ENCODE measurements at places on chromosomes 16 and 17.
A peak's percentile ranks its signal among the peaks of the same experiment; 100 is the strongest.

DNA sequence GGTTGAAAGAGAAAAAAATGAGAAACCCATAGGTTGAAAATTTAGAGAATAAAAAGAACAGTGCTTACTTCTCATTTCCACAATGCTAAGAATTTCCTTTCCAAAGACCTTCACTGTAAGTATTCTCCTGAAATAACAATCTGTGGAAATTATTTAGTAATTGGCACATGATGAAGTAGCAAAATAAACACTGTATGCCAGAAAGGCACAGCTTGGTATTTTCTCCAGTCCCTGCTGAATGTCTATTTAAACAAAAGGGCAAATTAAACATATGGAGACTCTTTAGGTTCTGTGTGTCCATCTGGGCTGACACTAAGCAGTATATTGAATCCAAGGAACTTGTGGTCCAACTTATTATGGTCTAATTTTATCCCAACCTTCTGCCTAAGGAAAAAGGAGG, 46.1 kb downstream of the CHCT1 start:
- H3K27me3 ChIP-seq: no peaks in the 10 kb centered on the region
- H3K4me3 ChIP-seq: no peak overlapping the region
- H3K36me3 ChIP-seq: no peaks in the 10 kb centered on the region
- DNase-seq: no peak

- no peak overlapping the region for H3K4me3 ChIP-seq
- no peaks in the 10 kb centered on the region for H3K27me3 ChIP-seq
- peaks cover 67% of the 10 kb centered on the region for H3K4me1 ChIP-seq
- H3K36me3 ChIP-seq: no peaks in the 10 kb centered on the region
- no peak for DNase-seq
Measured at GRCh38 chr17:863880-864279, 81.7 kb downstream of the MRM3 start.

- no peak for DNase-seq
- no peaks in the 10 kb centered on the region for H3K27me3 ChIP-seq
- H3K27ac ChIP-seq: no peak overlapping the region
- H3K4me3 ChIP-seq: no peak overlapping the region
Measured at GRCh38 chr17:59451706-59452105, 113.7 kb upstream of the DHX40 start.

DNA sequence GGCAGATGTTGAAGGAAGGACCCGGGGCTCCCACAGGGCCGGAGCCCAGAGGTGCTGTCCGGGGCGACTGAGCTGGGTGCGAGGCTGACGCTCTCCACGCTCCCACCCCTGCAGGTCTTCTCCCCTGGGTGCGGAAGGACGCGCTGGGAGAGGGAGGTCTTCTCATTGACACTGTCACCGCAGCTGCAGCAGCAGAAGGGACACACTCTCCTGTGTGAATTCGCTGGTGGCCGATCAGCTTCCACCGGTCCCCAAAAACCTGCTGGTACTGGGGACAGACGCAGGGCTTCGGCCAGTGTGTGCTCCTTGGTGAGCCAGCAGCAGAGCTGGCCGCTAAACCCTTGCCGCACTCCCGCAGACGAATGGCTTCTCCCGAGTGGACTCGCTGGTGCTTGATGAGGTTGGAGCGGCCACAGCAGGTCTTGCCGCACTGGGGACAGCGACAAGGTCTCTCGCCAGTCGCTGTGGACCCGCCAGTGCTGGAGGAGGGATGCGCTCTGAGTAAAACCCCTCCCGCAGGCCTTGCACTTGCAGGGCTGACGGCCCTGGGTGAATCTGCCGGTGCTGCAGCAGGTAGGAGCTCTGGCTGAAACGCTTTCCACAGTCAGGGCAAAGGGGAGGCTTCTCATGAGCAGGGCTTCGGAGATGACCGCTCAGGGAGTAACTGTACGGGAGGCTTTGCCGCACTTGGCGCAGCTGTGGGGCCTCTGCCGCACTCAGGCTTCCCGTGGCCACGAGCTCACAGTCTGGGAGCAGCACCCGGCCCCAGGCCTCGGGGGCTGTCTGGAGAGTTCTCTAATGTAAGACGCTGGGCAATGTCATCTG, 6.2 kb downstream of the ZNF843 start:
- H3K27ac ChIP-seq: no peak overlapping the region
- H3K4me3 ChIP-seq: no peak overlapping the region
- no peaks in the 10 kb centered on the region for H3K27me3 ChIP-seq

GRCh38 chr17:77328823-77329740, 188.3 kb downstream of the SEC14L1 start:
- H3K27me3 ChIP-seq: no peaks in the 10 kb centered on the region
- peak overlapping the region; percentile 74 for H3K27ac ChIP-seq
- peak; percentile 85 for DNase-seq

GRCh38 chr16:11507991-11508390, 78.7 kb downstream of the LITAF start:
- no peaks in the 10 kb centered on the region for H3K36me3 ChIP-seq
- no peak overlapping the region for H3K27ac ChIP-seq
- no peaks in the 10 kb centered on the region for H3K27me3 ChIP-seq
- DNase-seq: no peak

- no peaks in the 10 kb centered on the region for H3K36me3 ChIP-seq
- H3K27ac ChIP-seq: no peak overlapping the region
- no peaks in the 10 kb centered on the region for H3K4me1 ChIP-seq
- no peak for DNase-seq
- no peak overlapping the region for H3K4me3 ChIP-seq
Measured at GRCh38 chr16:29653471-29653870, 9.6 kb upstream of the SPN start.

GRCh38 chr17:3773966-3774365, 27.0 kb downstream of the ITGAE start:
- no peak for DNase-seq
- H3K4me3 ChIP-seq: no peak overlapping the region
- H3K36me3 ChIP-seq: no peaks in the 10 kb centered on the region
- no peak overlapping the region for H3K27ac ChIP-seq

DNA sequence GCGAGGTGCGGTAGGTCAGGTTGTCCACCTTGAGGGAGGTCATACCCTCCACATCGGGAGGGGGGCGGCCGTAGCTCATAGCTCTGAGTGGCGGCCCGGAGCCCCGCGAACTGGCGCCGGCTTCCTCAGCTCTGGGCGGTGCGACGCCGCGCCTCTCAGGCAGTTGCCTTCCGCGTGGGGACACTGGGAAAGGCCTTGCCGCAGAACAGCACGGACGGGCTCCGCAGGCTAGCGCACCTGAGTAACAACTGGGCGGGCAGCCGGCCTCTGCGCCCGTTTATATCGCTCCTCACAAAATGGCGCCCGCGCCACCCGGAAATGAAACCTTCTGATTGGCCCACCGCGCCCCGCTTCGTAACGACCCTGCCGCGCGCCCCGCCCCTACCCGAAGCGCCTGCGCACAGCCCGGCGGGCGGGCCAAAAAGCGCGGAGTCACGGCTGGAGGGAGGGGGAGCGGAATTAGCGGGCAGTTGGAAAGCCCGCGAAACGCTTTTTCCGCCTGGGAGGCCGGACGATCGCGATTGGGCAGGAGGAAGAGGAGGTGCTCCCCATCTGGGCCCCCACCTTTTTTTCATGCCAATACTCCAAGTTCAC, at the start of gene SRSF2:
TSS of gene SRSF2 (minus strand) at position 250 of the 594 bp plus-strand sequence. CDS start at position 79, 171 bp downstream.
- peak; percentile 99 for DNase-seq
- no peaks in the 10 kb centered on the region for H3K36me3 ChIP-seq
- peak within 1 kb of the TSS; percentile 99 for H3K27ac ChIP-seq
- no peaks in the 10 kb centered on the region for H3K27me3 ChIP-seq
- peak within 1 kb of the TSS; percentile 100 for H3K4me3 ChIP-seq

- no peak overlapping the region for H3K27ac ChIP-seq
- no peak for DNase-seq
- no peak overlapping the region for H3K4me3 ChIP-seq
- no peaks in the 10 kb centered on the region for H3K36me3 ChIP-seq
- no peaks in the 10 kb centered on the region for H3K4me1 ChIP-seq
Measured at GRCh38 chr16:57562669-57563486, 20.4 kb downstream of the ADGRG5 start.

DNA sequence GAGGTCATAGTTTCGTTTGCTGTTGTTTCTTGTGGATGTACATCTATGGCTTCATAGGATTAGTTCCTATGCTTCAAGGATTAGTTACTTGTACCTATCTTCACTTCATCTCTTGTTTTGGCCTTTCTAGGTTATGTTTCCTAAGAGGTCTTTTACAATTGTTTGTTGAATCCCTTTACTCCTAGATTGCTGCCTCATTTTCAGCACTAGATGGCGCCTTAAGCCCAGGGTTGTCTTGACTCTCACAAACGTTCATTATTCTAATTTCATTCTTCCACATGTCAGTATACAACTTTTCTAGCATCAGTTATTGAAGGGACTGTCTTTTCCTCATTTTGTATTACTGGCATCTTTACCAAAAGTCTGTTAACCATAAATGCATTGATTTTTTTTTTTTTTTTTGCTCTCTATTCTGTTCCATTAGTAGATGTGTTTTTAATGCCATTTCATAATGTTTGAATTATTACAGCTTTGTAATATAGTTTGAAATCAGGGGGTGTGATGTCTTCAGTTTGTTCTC, 45.0 kb upstream of the NACA2 start:
- H3K36me3 ChIP-seq: no peaks in the 10 kb centered on the region
- no peak overlapping the region for H3K4me3 ChIP-seq
- DNase-seq: no peak

GRCh38 chr16:83397601-83398291, 410.0 kb upstream of the HSBP1 start:
- no peak overlapping the region for H3K4me3 ChIP-seq
- H3K36me3 ChIP-seq: no peaks in the 10 kb centered on the region
- H3K4me1 ChIP-seq: no peaks in the 10 kb centered on the region
- no peak for DNase-seq

DNA sequence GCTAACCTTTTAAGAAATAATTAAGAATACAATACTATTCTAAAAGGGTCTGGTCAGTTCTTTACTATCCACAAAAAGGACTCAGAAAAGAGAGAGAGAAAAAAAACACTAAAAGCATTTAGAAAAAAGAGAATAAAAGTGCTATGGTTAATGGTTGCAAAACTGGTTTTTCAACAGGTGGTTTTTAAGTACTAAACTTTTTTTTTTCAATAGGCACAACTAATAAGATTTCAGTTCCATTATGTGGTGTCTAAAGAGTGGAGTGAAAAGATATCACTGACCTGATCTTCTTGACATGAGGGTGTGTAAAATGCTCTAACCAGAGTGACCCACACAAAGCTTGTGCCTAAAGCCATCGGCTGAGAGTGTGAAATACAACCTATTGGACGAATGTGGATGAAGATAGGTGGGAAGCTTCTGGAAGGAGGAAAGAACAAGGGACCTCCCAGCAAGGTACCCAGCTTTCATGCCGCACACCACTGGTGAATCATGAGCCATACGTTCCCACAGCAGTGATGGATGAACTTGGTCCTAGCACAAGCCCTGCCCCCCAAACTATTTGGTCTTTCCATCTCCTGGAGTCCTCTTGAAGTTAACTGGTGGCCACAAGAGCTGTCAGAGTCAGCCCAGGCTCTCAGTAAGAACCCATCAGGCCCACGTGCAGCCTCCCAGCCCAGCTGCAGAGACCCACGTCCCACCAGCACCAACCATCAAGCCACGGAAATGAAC, 103.0 kb downstream of the ZFHX3 start:
- H3K4me1 ChIP-seq: peaks cover 2% of the 10 kb centered on the region
- H3K27ac ChIP-seq: no peak overlapping the region
- H3K4me3 ChIP-seq: no peak overlapping the region

GRCh38 chr16:78789561-78789960, 690.1 kb downstream of the WWOX start:
- no peak overlapping the region for H3K27ac ChIP-seq
- DNase-seq: no peak
- H3K27me3 ChIP-seq: no peaks in the 10 kb centered on the region
- H3K4me3 ChIP-seq: no peak overlapping the region
- H3K36me3 ChIP-seq: no peaks in the 10 kb centered on the region

DNA sequence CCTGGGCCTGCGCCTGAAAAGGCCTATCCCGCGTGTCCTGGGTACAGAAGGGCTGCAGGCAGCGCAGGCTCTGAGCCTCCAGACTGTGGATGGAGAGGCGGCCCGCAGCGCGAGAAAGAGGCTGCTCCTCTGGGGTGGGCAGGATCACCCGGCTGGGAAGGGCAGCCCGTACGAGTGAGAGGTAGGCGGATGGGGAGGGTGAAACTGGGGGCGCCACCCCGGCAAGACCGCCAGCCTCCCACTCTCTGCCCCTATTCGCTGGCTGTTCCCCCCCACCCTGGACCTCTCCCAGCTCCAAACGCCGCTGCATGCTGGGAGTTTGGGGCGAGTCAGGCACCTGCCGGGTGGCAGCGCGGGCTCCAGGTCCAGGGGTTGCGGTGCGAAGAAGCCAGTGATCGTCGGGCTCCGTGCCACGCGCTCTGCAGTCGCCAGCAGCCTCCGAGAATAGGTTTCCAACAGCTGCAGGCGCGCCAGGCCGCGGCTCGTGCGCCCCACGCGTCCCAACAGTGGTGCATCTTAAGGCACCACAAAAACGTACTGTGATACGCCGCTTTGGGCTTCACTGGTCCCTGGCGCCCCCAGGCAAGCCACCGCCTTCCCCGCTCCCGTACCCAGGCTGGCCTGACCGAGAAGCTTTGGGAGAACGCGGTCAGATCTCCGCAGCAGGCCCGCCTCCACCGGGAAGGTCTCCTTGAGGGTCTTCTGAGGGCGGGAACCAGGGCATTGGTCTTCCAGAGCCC, 1.1 kb downstream of the NOXO1 start:
- H3K27me3 ChIP-seq: no peaks in the 10 kb centered on the region
- no peak overlapping the region for H3K27ac ChIP-seq
- DNase-seq: no peak
- H3K4me3 ChIP-seq: no peak overlapping the region

DNA sequence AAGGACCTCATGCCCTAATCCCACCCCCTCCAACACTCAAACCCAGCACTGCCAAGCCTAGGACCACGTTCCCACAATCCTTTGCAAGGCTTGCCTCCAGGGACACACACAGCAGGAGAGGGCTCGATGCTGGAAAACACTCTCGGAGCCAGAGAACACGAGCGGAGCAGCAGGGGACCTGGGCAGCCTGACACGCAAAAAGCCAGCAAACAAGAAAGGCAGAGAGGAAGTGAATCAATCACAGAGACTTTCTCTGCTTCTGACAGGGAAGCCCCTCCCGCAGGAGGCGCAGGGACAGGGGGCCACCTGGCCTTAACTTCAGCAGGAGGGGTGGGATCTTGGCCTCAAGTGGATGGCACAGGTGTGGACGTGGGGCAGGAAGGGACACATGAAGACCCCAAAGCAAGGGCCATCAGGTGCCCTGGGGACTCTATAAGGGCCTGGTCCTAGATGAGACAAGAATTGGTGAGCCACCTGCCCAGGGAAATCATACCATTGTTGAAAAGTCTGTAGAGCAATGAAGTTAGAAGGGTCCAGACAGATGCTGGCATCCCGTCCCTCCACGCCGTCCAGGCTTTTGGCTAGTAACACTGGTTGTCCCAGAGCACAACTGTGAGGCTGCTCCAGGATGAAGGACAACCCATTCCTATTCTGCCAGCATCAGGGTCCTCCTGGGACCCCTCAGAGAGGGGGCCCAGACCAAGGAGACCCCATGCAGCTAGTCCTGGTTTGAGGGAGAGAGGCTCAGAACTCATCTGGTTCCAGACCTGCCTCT, 2.2 kb downstream of the SDK2 start:
- DNase-seq: no peak
- H3K36me3 ChIP-seq: no peaks in the 10 kb centered on the region
- H3K4me1 ChIP-seq: peaks cover 30% of the 10 kb centered on the region
- no peaks in the 10 kb centered on the region for H3K27me3 ChIP-seq
